ENCODE measurements at places on chromosomes 16 and 17. TPM values are rescaled to one million over a fixed set of nuclear protein-coding genes. Genes with fewer than 3 reads are reported as not detected.

Gene SYNGR3
- 8.5 TPM for total RNA-seq

Gene GSE1
- 41.9 TPM for total RNA-seq

Gene NME3
- 50.5 TPM for total RNA-seq

Gene CDH1
- total RNA-seq, result 56.8 TPM

DNA sequence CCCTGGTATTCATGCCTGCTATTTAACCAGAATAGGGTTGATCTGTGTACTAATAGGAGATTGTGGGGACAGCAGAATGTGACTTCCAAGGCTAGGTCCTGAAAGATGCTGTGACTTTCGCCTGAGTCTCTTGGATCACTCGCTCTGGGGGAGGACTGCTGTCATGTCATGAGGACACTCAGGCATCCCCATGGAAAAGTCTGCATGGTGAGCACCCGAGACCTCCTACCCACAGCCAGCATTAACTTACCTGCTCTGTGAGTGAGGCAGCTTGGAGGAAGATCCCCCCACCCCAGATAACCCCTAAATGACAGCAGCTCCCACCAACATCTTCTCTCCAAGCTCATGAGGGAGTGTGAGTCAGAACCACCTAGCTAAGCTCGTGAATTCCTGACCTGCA, 30.3 kb upstream of the C16orf78 start:
- DNase-seq, result no peak

GRCh38 chr17:74960570-74961342, 11.8 kb downstream of the HID1 start:
- DNase-seq, result no peak

DNA sequence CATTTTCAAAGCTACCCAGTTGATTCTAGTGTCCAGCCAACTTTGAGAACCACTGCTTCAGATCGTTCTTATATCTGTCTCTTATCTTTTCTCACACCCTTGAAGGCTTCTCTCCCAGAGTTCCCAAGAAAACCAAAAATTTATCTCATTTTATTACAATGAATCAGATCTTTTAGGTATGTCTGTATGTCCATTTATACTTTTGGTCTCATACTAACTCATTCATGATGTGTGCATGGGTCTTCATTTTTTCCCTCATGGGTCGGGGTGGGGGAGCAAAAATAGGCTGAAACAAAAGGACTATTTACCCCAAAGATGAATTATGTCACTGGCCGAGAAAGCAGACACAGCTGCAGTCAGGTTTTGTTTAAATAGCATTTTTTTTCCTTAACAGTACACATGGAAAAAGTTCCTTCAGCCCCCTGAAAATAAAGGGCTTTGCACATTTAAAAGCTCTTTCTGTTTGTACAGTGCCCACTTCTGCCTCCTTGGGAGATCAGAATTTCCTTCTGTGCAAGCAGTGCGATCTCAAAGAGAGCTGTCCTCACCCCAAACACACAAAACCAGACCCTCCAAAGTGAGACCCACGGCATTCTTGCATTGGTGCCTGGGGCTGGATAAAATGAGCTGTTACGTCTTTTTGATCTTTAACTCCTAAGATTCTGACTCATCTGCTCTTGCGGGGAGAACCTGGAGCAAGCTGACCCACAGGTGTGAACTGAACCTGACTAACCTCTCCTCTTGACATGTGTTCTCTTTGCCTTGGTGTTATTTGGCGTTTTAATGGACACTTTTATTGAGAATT, 251.2 kb upstream of the ELAC2 start:
- DNase-seq, result no peak

DNA sequence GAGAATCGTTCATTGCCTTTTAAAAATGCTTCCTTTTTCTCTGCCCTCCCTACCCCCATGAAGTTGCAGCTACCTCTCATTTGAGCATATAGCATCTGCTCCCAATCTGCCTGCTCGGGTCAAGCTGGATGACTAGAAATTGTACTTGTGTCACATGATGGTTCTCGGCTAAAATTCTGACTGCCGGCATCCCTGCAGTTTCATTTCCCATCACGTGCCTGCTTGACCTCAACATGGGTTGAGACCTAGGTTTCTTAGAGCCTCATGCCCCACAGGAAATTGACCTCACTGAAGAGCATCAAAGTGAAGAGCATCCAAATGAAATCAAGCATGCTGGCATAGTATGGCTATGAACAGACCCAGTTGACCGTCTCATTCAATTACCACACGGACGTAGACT, 581.6 kb upstream of the PSMD7 start:
- DNase-seq, result no peak

GRCh38 chr17:66803474-66803951, 31.4 kb upstream of the CACNG5 start:
- DNase-seq, result no peak

DNA sequence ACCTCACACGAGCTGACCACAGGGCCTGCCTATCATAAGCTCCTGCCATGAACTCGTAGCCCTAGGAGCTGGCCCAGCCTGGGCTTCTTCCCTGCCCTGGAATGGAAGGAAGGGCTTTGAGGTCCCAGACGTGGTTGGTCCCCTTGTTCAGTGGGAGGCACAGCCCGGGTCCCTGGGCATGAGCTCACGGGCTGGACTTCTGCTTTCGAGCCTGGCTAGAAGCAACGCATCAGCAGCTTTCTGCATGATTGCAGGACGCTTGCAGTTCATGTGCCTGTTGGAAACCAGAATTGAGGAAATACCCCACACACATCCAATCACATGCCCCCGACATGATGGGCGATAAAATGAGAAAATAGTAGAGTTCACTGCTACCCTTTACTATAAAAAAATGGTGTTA, 293.3 kb downstream of the MAF start:
- DNase-seq, result no peak

DNA sequence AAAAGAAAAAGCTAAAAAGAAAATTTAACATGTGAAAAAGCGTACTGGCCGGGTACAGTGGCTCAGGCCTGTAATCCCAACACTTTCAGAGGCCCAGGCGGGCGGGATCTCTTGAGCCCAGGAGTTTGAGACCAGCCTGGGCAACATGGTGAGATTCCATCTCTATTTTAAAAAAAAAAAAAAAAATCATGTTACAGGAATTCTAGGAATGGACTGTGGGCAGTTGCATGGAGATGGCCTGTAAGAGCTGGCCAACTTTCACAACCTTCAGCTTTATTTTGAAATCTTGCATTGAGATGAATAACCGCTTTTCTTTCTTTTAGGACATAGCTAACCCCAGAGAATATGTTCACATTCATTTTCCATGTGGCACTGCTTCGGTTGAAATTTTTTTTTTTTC, 8.2 kb upstream of the CIAO3 start:
- DNase-seq, result no peak

DNA sequence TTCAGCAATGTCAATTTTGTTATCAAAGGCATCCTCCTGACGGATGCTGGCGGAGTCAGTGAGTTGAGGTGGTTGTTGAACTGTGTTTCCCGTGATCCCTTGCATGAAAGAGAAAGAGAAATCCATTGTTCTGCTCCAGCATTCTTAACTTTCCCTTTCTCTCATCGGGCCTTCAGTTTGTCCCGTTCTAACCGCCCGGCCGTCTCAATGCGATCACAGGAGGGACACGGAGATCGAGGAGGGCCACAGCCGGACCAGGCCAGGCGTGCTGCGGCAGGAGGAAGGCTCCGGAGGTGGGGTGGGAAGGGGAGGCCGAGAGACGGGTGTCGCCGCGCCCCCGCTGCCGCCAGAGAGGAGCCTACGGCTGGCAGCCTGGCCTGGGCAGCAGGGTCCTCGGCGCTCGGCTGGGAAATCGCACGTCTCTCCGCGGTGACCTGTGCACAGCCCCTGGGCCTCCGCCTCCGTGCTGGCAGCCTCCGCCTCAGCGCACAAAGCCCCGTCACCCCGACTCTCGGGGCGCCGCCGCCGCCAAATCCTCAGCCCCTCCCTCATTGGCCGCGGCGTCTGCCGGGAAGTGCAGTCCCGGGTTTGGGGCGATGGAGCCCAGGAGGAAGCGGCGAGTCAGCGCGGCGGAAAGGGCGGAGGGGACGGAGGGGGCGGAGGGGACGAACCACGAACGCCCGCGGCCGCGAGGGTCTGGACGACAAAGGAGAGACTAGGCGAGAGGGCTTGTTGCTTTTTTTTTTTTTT, 38.1 kb downstream of the SOST start:
- no peak for DNase-seq

GRCh38 chr17:7613769-7614424, 800 bp downstream of the FXR2 start:
- no peak for DNase-seq

DNA sequence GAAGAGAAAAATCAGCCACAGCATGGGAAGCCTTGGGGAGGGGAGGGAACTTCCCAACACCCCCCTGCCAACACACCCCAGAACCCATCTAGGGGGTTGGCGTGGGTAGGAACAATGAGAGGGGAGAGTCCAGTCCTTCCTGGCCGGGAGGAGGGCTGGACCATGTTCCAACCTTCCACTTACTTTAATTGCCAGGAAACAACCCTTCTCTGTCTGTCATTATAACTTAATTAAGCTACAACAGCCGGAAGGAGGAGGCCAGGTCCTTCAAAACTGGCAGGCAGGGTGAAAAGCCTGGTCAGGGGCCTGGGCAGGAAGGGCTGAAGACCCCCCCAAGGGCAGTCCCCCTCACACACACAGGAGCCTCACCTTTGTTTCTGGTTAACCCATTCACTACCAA, 447.0 kb downstream of the SOX9 start:
- DNase-seq, result no peak

GRCh38 chr16:27561216-27561615, 11.3 kb downstream of the KATNIP start:
- no peak for DNase-seq

- no peak for DNase-seq
Observed at GRCh38 chr17:15031975-15032374, 233.2 kb downstream of the PMP22 start.

Data from epithelial cell of proximal tubule (primary cell).